ENCODE measurements at places on chromosomes 13 and 19.
A peak's percentile ranks its signal among the peaks of the same experiment; 100 is the strongest.

- DNase-seq = no peak
Measured at GRCh38 chr19:4060621-4061177, 6.0 kb downstream of the ZBTB7A start.

DNA sequence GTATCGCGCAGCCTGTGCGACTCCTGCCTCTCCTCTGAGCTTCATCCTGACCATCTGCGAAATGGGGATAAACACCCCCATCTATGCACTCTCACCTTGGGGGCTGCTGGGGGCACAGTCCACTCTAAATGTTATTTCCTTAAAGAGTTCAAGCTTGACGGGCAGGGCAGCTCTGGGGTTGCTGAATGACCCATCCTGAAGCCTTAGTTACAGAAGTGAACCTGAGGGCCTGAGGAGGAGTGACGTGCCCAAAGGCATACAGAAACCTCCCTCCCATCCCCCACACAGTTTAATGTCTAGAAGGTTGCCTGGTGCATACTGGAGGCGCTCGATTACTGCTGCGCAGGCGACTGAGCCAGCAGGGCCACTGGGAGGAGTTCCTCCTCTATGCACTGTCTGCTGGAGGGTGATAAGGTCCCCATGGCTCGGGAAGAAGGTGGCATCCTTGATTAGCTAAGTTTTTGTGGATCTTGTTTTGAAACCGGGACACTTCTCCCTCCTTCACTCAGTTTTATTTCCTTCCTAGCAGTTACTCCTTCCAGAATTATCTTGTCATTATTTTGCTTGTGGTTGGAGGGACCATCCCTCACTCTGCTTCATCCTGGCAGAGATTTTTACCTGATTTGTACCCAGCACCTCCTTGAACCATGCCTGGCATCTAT, 572 bp upstream of the FKBP8 start:
- DNase-seq = peak; percentile 55

DNA sequence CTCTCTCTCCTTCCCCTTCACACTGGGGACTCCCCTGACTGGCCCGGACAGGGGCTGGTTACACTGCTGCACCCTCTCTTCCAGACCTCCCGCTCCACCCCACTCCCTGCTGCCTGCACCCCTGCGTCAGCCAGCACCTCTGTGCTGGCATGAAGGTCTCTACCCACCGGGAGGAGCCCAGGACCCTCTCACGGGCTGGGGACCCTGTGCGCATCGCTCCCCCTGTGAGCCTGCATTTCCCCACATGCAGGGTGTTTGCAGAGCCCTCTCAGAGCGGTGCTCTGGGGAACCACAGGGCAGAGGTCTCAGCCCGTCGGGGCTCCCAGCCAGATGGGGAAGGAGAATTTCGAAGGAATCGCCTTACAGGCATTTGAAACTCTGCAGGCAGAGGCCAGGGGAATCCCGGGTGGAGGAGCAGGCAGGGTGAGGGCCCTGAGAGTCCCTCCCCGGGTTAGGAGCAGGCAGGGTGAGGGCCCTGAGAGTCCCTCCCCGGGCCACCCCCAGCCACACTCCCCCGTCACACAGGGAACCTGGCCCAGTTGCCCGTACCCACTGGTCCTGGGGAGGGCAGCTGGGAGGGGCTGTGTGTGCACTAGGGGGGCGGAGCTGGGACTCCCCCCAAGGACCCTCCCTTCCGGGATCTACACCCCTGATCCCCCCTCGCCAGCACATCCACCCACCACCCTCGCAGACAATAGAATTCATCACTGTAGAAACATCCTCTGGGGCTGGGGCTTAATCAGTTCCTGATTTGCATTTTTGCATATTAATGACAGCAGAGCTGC, 16.3 kb upstream of the TCF3 start:
- DNase-seq = peak; percentile 50

DNA sequence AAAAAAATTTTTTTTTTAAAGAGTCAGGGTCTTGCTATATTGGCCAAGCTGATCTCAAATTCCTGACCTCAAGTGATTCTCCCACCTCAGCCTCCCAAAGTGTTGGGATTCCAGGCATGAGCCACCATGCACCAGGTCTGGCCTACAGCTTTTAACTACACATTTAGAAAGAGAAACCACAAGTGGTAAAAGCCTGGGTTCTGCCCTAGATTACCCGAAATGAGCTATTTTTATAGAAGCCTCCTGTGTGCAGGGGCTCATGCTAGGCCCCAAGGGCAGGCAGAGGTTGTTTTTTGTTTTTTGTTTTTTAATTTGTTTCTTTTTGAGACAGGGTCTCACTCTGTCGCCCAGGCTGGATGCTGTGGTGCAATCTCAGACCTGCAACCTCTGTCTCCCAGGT, 14.0 kb upstream of the MYADM start:
- no peak for DNase-seq

DNA sequence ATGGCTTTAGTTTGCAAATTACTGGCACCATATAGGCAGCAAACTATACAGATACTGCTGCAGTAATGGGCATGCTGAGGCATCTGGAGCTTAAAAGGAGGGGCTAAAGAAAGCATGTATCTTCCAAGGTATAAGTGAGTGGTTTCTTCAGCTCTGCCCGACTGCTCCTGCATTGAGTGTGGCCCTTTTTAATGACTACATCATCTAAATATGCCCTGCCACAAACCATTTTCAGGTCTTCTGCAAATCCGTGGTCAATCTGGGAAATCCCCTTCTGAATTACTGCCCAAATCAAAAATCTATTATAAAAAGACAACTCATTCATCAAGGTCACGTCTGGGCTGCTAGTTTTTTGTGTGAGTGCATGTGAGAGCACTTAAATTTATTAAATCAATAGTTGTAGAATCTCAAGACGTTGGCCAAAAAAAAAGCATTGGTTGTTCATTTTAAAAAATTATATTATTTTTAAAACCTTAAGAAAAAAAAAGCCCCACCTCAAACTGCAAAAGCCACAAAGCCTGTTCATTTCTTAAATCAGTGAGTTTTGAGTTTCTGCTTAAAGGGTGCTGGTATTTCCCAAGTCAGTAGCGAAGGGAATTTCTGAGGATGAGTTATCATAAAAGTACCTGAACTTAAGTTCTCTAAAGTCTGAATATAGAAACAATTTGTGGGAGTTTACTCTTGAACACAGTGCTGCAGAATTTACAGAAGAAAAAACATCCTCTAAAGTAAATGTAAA, 16.3 kb downstream of the LCP1 start:
- DNase-seq = no peak

- peak; percentile 58 for DNase-seq
Measured at GRCh38 chr19:54266133-54266532, 9.1 kb upstream of the LILRB5 start.

DNA sequence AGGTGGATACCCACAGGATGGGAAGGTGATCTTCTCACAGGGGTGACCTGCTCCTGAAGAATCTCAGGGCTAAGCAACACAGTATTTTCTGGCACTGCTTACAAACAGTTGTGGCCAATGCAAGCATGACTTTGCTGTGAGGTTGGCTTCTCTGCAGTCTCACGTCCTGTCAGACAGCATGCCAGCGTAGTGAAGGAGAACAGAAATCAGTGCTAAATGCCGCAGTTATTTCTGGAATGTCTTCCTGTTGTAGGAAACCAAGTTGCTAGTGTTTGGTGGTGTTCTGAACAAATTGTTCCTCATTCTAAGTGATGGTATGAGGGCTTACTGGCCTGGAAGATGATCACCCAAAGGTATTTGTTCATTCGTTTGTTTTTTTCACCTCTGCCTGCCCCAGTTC, 320.1 kb downstream of the MTUS2 start:
- DNase-seq = no peak

GRCh38 chr13:33245505-33246158, 39.9 kb downstream of the STARD13 start:
- no peak for DNase-seq

DNA sequence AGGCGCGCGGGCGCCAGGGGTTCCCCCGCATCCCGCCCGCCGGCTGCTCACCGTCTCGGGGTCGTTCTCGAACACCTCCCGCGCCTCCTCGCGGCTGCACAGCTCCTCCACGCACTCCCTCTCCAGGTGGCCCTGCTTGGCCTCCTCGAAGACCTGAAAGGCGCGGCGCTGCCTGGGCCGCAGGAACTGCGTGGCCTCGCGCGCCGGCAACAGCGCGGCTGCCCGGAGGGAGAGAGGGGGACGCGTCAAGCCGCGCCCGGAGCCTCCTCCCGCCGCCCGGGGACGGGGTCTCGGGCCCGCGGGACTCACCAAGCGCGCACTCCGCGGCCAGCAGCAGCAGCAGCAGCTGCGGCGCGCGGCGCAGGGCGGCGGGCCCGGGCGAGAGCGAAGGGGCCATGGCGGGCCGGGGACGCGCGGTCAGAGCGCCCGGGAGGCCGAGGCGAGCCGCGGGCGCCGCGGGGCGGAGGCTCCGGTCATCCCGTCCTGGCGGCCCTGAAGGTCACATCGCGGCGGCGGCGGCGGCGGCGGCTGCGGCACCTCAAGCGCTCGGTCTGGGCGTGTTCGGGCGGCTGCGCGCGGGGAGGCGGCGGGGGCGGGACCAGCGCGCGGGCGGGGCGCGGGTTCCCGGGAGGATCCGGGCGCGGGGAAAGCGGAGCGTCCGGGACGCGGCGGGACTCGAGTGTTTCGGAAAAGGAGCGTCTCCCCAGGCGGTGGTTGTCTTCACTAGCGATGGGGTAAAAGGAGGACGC, at the start of gene GAS6:
Gene GAS6 (minus strand): TSS at position 553 of the 749 bp plus-strand sequence. CDS start 156 bp downstream, at position 397.
- DNase-seq = no peak

DNA sequence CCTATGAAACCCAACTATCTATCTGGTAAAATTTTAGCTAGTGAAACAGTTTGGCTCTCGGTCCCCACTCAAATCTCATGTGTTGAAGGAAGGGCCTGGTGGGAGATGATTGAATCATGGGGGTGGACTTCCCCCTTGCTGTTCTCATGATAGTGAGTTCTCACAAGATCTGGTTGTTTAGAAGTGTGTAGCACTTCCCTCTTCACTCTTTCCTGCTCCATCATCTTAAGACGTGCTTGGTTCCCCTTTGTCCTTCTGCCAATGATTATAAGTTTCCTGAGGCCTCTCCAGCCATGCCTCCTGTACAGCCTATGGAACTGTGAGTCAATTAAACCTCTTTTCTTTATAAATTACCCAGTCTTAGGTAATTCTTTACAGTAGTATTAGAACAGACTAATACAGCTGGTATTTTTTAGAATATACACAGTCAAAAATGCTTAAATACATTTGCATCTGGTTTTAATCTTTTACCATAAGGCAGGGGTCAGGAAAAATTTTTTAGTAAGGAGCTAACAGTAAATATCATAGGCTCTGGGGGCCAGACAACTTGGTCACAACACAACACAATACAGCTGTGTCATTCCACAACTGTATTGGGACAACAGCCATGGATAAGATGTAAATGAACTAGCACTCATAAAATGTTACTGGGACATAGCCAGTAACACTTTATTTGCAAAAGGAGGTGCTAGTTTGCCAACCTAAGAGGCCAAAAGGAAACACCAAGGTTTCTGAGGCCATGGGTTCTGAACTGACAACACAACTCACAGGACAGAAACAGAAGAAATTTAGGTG, 24.3 kb downstream of the DZIP1 start:
- no peak for DNase-seq

DNA sequence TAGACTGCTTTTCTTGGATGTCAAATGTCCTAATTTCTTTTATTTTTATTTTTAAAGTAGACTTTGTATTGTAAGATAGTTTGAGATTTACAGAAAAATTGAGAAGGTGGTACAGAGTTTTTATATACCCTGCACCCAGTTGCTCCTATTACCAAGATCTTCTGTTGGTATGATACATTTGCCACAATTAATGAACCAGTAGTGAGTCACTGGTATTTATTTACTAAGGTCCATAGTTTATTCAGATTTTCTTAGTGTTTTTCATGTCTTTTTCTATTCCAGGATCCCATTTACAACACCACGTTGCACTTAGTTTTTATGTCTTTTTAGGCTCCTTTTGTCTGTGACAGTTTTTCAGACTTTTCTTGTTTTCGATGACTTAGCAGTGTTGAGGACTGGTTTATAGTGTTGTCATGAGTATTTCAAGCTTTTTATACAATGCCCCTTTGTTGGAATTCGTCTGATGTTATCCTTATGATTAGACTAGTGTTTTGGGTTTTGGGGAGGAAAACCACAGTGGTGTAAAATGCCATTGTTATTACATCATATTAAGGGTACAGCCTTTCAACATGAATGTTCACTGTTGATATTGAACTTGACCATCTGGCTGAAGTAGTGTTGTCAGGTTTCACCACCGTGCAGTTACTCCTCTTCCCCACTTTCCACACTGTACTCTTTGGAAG, 35.9 kb downstream of the COG3 start:
- no peak for DNase-seq

GRCh38 chr13:72774019-72774418, 7.7 kb downstream of the DIS3 start:
- DNase-seq = no peak

DNA sequence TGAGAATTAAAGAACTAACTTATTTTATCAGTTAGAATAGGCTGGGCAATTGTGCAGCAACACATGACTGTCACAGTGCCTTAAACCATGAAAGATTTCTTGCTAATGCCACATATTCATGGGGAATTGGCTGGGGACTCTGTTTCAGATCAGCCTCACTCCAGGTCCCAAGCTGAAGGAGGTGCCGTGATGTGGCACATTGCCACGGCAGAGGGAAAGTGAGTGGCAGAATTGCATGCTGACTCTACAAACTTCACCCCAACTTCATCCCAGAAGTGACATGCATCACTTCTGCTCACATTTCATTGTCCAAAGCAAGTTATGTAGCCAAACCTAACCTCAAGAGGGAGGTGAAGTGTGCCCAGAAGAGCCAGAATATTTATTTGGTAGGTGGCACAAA, 37.8 kb downstream of the OLFM4 start:
- no peak for DNase-seq

DNA sequence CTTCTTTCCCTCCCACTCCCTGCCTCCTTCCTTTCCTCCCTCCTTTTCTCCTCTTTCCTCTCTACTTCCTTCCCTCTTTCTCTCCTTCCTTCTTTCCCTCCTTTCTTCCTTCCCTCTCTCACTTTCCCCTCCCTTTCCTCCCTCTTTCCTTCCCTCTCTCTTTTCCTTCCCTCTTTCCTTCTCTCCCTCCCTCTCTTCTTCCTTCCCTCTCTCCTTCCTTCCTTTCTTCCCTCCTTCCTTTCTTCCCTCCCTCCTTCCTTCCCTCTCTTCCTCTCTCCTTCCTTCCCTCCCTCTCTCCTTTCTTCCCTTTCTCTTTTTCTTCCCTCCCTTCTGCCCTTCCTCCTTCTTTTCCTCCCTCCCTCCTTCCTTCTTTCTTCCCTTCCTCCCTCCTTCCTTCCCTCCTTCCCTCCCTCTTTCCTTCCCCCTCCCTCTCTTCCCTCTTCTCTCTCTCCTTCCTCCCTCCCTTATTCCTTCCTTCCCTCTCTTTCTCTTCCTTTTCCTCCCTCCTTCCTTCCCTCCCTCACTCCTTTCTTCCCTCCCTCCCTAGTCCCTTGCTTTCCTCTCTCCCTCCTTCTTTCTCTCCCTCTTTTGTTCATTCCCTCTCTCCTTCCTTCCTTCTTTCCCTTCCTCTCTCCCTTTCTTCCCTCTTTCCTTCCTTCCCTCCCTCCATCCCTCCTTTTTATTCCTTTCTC, 443.9 kb downstream of the ZNF536 start:
- DNase-seq = no peak

GRCh38 chr19:39736088-39736487, 1.7 kb downstream of the CLC start:
- DNase-seq = no peak
